ENCODE measurements at places on chromosomes 12 and 14.

DNA sequence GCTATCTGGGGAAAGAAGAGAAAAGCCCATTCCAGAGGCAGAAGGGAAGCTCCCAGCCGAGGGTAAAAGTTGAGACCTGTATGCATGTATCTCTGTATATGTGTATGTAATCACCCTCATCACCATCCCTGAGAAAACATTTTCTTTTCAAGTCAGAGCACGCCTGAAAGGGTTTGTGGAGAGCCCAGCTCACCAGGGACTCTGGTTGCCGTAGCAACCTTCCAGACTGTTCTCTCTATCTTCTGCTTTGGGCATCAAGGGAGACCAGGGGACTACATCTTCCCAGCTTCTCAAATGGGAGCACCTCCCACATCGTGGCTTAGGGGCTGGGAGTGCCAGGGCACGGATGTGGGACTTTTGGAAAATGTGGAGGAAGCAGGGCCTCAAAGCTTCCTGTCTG lies 93.5 kb downstream of the GALNT8 start:
- no peak for DNase-seq

DNA sequence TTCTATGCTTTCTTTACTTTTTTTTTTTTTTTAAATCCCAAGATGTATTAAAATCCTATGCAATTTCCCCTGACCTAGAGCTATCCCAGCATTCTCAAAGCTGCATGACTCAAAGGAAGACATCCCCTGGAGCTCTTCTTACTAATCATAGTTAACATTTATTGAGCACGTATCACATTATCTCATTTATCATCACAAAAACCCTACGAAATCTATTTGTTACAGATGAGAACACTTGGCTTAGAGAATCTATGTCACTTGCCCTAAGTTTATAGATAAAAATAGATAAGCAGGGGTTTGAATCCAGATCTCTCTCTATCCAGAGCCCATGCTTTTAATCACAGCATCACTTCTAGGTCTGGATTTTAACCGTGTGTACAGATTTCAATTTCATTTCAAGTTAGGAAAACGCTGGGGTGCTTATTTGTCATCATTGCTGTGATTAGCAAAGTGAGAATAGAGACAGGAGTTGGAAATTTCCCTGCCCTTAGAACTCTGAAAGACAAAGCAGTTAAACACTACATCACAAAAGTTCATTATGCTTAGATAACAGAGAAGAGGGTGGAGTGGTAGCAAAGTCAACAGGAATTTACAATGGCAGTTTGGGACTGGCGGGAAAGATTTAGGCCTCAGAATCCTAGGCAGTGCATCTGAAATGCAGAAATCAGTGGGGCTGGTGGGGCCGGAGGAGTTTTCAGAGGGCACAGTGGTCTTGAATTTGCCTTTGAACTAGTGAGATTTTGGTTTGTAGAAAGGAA lies 177.7 kb upstream of the FRMD6 start:
- no peak for DNase-seq

- peak; percentile 48 for DNase-seq
Measured at GRCh38 chr14:101791919-101792572, 30.5 kb downstream of the PPP2R5C start.

DNA sequence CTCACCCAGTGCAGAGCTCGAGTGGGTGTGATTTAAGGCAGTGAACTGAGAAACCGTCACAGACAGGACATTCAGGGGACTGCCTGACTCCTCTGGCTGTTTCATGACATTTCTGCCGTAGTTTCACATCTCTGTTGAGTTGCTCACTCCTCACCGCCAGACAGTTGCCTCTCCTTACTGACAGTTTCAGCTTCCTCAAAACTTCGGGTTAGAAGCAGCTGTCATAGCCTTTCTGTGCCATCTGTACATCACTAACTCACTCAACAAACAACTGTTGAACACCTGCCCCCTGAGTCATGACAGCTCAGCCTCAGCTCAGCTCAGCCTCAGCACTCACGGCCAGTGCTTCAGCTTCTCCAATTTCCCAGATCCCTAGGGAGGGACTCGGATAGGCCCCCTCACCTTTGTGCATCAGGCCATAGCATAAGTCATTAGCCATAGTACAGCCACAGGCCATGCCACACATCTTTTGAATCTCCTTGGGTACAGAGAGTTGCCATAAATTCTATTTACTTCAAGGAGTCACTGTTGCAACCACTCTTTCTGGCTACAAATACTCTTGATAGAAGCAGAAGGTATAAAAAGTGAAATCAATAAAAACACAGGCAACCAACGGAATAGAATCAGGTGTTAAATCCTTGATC lies 6.2 kb upstream of the SLC15A4 start:
- no peak for DNase-seq

DNA sequence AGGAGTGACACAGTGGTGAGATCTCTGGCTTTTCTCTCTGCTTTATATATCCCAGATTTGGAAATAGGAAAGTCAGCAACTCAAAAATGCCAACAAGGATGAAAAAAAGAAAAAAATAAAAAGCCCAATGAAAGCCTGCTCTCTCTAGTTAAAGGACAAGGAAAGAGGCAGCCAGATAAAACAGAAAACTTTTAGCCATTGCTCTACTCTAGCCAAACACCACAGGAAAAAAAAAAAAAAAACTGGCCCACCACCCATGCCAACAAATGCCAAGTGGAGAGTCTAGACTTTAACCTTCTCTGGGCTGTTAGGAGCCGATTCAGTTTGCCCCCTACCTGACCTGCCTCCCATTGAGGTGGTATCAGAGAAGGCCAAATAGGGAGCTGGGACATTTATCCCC lies 222.3 kb upstream of the TMTC1 start:
- DNase-seq: no peak

GRCh38 chr12:50221228-50222008 lies 54.2 kb upstream of the CERS5 start:
- no peak for DNase-seq

DNA sequence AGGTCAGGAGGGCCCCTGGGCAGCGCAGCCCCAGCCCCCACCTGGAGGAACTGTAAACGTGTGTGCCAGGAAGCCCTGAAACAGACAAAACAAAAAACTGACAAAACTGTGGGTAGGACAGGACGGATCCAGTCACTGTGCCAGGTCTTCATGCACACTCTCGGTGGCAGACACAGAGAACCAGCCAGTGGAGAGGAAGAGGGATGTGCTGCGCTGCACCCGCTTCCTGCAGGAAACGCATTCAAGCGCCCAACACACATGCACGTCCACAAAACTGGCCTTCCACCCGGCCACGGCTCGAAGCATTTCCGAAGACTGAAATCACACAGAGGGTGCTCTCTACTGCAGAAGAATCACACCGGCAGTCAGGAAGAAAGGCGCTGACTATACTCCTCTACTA lies 16.9 kb downstream of the BRF1 start:
- no peak for DNase-seq

DNA sequence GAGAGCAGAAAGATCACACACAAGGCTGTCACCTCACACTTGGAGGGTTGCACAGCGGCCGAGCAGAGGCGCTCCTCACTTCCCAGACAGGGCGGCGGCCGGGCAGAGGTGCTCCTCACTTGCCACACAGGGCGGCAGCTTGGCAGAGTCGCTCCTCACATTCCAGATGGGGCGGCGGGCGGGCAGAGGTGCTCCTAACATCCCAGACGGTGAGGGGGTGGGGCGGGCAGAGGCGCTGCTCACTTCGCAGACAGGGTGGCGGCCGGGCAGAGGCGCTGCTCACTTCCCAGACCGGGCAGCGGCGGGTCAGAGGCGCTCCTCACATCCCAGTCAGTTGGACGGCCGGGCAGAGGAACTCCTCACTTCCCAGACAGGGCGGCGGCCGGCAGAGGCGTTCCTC lies 9.1 kb downstream of the TMBIM4 start:
- DNase-seq: no peak

GRCh38 chr12:64139021-64139420 lies 83.1 kb downstream of the KICS2 start:
- no peak for DNase-seq

- DNase-seq: no peak
Measured at GRCh38 chr14:94906991-94907587, 137.2 kb upstream of the GSC start.

- no peak for DNase-seq
Measured at GRCh38 chr12:67208281-67209067, 60.7 kb upstream of the CAND1 start.

Data from retinal pigment epithelial cell (primary cell).